Activated CD4-positive, alpha-beta T cell treated with anti-CD3 and anti-CD28 coated beads, Interleukin-2, amount 50 U/mL, for 4 hours (primary cell): ENCODE measurements at places on chromosomes 5 and 9.

DNA sequence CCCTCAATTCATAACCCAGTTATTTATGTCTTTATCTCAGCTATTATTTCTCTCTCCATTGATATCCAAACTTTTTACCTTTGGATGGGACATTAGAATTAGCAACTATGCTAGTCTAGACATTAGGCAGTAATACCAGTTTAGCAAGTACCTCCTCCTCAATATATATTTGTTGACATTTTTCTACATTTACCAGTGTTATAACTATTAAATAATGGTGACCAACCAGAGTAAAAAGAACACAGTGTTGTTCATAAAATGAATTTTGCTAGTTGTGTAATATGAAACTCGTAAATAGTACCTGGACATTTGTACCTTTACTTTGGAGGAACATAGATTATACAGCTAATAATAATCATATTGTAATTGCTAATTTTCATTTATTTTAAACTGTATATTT is 554.6 kb upstream of the CDH6 start:
- no peak for DNase-seq

DNA sequence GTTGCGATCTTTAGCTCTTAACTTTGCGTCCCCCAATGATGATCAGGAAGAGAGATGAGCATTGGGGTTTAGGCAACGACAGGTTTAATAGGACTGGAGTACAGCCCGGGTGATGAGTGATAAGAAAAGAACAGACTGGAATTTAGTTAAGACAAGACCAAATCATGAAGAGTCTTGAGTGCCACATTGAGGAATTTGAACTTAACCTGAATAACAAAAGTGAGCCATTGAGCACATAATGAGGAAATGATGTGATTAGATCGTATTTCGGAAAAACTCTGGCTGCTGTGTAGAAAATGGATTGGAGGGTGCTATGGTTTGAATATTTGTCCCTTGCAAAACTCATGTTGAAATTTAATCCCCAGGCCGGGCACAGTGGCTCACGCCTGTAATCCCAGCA is 83.2 kb upstream of the MELK start:
- no peak for DNase-seq

- DNase-seq: no peak
Observed at GRCh38 chr5:60184606-60185005, 291.1 kb upstream of the PDE4D start.

DNA sequence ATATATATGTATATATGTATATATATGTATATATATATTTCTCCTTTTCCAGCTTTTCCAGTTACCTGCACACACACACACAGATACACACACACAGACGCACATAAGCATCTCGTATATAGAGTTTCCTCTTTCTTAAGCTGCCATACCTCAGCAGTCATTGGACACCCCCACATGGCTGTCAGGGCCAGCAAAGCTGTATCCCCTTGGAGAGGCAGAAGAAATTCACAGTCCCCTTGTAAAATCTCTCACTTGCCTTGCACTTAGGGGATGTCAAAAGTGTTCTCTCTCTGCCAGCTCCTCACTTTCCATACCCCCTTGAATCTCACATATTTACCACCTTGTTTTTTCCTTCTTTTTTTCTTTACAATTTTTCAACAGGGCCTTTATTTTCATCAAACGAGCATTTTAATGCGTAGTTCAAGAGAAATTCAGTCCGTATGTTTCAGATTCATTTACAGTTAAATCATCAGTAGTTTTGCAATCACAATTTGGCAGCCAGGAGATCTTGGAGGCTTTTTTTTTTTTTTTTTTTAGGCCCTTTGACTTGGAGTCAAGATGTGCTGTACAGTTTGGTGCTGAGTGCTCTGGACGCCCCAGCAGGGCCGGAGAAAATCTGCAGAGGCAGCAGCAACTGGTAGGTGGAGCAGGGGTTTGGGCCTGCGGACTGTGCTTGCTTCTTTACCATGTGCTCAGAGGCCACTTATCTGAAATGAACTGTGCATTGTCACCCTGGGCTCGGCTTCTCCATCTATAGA is 244.9 kb upstream of the KLF4 start:
- no peak for DNase-seq

DNA sequence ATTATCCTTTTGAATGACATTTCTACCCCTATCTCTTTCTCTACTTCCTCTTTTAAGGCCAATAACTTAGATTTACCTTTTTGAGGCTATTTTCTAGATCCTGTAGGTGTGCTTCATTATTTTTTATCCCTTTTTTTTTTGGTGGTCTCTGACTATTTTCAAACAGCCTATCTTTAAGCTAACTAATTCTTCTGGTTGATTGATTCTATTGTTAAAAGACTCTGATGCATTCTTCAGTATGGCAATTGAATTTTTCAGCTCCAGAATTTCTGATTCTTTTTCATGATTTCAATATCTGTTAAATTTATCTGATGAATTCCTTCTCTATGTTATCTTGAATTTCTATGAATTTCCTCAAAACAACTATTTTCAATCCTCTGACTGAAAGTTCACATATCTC is 7.4 kb upstream of the SLC36A3 start:
- DNase-seq: no peak

DNA sequence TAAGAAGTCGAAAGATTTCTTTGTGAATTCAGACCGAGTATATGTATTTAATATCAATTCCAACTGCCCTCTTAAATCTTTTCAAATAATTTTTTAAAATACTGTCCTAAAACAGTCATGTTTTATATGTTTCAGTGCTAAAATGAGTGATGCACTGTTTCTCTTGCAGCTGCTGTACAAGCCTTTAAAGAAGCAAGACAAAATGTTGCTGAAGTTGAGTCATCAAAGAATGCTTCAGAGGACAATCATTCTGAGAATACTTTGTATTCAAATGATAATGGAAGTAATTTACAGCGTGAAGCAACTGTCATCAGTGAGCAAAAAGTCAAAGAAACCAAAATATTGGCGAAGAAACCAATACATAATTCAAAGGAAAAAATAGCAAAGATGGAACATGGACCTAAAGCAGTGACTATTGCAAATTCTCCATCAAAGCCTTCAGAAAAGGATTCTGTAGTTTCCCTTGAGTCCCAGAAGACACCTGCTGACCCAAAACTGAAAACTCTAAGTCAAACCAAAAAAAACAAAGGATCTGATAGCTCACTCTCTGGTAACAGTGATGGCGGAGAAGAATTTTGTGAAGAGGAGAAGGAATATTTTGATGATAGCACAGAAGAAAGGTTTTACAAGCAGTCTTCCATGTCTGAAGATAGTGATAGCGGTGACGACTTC is 58.0 kb downstream of the LOX start:
- no peak for DNase-seq

GRCh38 chr9:6911901-6912638 is 154.3 kb downstream of the KDM4C start:
- no peak for DNase-seq

GRCh38 chr5:131264451-131265099 is 722 bp downstream of the CDC42SE2 start:
- DNase-seq: peak; percentile 39

GRCh38 chr5:16179511-16179935 is at the start of gene MARCHF11:
TSS of gene MARCHF11 (minus strand) at chr5:16179791. CDS start at chr5:16179575, 216 bp downstream.
- DNase-seq: no peak

GRCh38 chr9:5643005-5643624 is 14.2 kb downstream of the RIC1 start:
- DNase-seq: no peak

DNA sequence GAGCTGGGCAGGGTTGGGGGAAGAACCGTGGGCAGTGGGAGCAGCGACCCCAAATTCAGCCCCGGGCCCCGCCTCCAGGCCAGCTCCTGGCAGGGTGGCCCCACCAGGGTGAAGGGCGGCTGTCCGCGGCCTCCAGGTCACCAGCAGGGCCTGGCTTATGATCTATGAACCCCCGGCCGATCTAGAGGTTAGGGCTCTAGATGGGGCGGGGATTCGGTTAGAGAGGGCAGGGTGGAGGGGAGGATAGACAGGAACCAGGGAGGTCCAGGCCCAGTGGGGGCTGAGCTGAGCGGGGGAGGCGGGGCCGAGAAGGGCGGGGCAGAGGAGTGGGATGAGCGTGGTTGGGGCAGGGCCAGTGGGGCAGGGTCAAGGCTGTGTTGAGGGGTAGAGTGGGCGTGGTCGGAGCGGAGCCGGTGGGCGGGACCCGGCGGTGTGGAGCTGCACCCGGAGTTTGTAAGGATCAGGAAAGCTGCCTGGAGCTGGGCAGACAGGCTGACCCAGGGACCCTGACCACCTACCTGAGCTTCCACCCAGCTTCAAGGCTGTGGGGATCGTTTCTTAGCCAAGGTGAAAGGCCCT is 29.3 kb upstream of the OBP2B start:
- peak; percentile 7 for DNase-seq

GRCh38 chr5:80346055-80346454 is 26.3 kb downstream of the SPZ1 start:
- peak; percentile 27 for DNase-seq

DNA sequence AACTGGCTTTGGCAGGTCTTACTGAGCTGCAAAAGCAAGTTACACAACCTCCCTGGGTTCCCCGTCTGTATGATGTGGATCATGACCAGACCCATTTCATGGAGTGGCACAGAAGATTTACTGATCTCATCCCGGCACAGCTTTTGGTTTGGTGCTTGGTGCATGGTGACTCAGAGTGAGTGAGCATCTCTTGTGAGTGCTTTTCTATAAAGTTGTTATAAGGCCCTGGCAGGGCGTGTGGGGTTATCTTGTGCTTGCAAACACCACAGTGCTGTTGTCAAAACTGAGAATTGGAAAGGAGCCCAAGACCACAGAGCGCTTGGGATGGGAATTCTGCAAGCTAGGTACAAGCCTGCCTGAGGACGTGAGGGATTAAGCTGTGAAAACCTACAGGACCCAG is 425.2 kb downstream of the GADD45G start:
- no peak for DNase-seq

- DNase-seq: no peak
Observed at GRCh38 chr5:75670577-75670976, 46.7 kb downstream of the POC5 start.

DNA sequence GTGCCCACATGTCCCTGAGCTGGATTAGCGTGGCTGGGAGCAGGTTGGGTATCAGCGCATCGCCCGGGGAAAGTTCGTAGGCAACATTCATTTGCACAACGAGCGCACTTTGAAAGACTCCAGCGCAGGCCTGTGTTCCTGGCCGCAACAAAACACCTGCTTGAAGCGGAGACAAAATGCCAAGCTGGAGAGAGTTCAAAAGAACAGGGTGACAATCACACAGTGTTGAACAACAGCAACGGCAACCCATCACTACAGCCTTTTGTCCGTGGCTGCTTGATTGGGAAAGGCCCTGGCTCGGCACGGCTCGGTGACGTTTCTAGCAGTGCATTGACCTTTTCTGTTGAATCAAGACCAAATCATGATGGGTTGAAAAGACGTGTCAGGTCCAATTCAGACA is 336.3 kb downstream of the IRX1 start:
- no peak for DNase-seq

DNA sequence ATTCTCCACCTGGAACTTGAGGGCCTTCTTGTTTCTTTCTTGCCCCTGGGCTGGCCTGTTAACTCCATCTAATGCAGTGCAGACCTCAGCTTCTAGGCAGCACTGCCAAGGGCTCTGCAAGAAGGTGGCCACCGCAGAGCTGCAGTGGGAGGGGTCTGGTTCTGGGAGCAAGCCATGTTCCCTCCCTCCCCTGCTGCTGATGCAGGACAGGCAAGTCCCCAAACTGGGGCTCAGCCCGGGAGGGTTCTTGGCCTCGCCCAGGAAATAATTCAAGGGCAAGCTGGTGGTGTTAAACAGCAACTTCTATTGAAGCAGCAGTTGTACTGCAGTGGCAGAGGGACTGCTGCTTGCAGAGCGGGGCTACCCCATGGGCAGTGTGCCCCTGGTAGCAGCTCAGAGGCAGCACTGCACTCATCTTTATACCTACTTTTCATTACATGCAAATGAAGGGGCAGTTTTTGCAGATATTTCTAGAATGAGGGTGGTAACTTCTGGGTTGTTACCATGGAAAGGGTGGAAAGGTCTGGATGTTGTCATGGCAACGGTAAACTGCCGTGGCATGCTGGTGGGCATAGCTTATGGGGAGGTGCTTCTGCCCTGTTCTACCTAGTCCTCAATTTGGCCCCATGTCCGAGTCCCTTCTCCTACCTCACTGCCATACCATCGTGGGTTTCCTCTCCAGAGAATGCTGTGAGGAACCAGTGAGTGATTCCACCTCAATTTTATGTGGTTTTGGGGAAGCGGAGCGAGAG is 82.1 kb downstream of the WDR41 start:
- no peak for DNase-seq

DNA sequence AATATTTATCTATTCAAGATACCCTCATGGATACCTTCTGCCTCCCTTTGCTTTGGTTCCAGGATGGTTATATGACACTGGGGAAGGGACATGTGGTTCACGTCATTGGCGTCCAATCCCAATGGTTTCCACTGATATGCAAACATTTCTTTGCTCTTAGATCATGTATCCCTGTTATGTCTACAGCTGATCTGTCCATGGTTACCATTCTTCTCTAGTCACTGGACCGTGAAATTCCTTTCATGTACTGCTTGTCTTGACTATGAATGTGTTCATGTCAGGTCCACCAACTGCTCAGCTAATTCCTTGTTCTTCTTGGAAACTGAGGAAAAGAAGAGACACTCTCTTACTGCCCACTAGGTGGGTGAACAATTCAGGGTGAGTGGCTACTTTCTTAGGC is 391.1 kb upstream of the ZNF608 start:
- no peak for DNase-seq

- no peak for DNase-seq
Observed at GRCh38 chr9:94773655-94774054, 47.2 kb downstream of the AOPEP start.

DNA sequence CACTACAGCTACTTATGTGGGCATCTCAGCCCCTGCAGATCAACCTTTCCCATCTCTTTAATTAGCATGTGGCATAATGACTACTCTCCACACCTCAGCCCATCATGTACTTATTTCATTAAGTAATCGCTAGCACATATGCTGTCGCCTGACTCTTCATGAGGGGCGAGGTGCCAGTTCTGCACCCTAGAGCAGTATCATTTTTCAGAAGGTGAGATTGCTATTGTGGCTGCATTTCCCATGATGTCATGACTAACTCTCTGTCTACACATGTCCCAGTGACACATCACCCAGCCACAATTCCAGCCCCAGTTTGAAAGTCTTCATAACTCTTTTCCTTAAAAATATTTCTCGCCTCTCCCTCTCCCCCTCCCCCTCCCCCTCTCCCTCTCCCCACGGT is 7.6 kb upstream of the F2RL1 start:
- DNase-seq: no peak

DNA sequence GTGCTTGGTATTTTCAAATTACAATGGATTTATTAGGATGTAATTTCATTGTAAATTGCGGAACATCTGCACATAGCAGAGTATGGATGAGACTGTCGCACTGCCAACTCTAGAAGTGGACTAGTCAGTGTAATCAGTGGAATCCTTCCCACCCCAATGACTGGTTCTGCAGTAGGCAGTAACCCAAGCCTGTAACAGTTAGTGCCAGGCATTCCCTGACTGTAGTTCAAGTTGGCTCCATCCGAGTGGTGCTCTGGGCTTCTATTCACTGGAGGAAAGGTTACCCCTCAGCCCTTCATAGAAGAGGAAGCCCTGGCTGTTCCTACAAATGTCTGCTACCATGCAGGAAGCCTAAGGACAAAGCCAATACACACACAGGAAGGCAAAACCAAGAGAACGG is 23.2 kb downstream of the AK3 start:
- DNase-seq: no peak
